Right atrium auricular region (tissue), 2 donors: ENCODE measurements at places on chromosomes 2 and 18. TPM values are rescaled to one million over a fixed set of nuclear protein-coding genes. Genes with fewer than 3 reads are reported as not detected.

CFAP221 gene
- 0.44 TPM for total RNA-seq

GRCh38 chr2:240567137-240567871 is 980 bp upstream of the RNPEPL1 start:
- H3K4me3 ChIP-seq, result peak overlapping the region; percentile 72
- peaks cover 56% of the 10 kb centered on the region for H3K4me1 ChIP-seq
- H3K27me3 ChIP-seq, result no peaks in the 10 kb centered on the region

DNA sequence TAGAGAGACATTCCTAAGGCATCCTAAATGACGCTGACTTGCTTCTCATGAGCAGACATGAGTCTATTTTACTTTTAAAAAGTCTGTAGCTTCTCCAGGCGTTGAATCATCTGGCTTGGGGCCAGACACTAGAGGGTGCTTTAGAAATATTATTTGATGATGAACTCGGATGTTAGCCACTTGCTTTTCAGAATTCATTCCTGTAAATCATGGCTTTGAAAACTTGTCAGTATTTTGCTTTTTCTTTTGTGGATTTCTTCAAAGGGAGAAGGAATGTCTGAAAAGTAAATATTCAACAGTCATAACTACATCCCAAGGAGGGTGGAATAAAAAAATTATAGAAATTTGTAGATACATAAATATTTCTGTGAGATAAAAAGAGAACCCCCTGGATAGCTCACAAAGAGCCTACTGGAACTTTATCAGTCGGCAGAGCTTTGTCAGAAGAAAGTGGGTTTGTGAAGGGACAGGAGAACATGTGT is 370.8 kb downstream of the OSR1 start:
- H3K27me3 ChIP-seq, result no peaks in the 10 kb centered on the region
- no peak overlapping the region for H3K4me3 ChIP-seq
- no peak overlapping the region for H3K27ac ChIP-seq
- DNase-seq, result peak; percentile 90
- H3K4me1 ChIP-seq, result peaks cover 22% of the 10 kb centered on the region
- H3K36me3 ChIP-seq, result no peaks in the 10 kb centered on the region

DNA sequence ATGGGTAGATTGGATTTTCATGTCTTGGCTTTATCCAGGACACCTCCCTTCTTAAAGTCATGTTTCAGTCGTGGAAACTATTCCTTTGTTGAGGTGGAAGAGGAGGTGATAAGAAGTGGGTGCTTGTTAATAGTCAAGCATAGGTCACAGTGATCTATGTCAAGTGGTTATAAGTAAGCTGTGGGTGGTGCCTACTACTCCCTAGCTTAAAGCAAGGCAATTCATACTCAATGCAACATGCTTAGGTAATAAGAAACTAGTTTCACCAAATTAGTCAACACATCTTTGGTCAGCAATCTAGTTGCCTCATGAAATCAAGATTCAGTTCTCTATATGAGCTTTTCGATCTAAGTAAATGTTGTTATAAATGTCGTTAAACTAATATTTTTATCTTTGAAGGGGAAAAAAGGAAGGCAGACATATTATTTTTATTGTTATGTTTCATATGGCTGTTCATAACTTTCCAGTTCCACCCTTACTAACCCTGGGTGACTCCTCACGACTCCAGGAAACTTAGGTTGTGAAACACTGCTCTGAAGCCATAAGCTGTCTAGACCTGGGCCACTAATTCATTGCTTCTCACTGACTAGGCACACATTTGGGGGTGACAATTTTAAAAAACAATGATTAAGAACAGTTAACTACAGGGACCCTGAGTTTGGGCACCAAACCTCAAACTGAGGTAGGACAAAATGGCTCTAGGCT is 5.8 kb upstream of the ABCB11 start:
- no peak for DNase-seq
- no peak overlapping the region for H3K27ac ChIP-seq
- no peaks in the 10 kb centered on the region for H3K36me3 ChIP-seq

EFR3B gene
- 10.8 TPM for total RNA-seq

DNA sequence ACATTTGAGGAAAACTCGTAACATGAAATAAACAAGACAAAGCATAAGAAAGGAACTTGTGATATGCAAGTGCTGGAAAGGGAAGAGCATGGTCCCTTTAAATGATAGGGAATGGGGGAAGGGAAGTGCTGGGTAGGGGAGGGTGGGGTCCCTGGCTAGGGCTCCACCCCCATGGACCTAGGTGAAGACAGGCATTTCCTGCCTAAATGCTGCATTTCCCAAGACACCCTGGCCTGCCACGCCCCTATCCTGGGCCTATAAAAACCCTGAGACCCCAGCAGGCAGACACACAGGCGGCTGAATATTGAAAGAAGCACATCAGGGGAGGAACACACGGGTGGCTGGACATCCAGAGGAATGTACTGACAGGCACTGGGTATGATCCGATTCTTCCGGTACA is 499.9 kb downstream of the ZEB2 start:
- H3K27ac ChIP-seq, result no peak overlapping the region
- no peaks in the 10 kb centered on the region for H3K27me3 ChIP-seq
- DNase-seq, result no peak
- H3K36me3 ChIP-seq, result no peaks in the 10 kb centered on the region

DNA sequence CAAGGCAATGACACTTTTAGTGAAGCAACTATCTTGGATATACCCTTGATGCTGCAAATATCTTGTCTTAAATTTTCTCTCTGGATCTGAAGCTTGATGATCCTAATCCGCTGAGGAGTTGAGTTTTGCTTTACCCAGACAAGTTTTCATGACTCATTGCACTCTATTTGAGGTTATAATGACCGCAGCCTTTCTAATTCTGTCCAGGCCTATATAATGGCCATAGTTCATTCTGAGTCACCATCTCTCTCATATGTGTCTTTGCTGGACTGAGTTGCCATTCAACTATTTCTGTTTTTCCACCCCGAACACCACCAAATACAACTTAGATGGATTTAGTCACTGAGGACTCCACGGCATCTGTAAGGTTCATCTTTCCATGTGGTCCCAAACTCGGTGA is 802.1 kb upstream of the FAM98A start:
- no peaks in the 10 kb centered on the region for H3K4me1 ChIP-seq
- no peaks in the 10 kb centered on the region for H3K27me3 ChIP-seq
- DNase-seq, result no peak
- no peak overlapping the region for H3K4me3 ChIP-seq

- no peaks in the 10 kb centered on the region for H3K27me3 ChIP-seq
- peak overlapping the region; percentile 46 for H3K4me3 ChIP-seq
- H3K27ac ChIP-seq, result no peak overlapping the region
- H3K4me1 ChIP-seq, result peaks cover 14% of the 10 kb centered on the region
Measured at GRCh38 chr2:47520825-47521665, 118.1 kb downstream of the MSH2 start.

GRCh38 chr18:9156604-9157249 is 20.1 kb downstream of the ANKRD12 start:
- no peaks in the 10 kb centered on the region for H3K36me3 ChIP-seq
- H3K4me3 ChIP-seq, result no peak overlapping the region
- DNase-seq, result no peak

DNA sequence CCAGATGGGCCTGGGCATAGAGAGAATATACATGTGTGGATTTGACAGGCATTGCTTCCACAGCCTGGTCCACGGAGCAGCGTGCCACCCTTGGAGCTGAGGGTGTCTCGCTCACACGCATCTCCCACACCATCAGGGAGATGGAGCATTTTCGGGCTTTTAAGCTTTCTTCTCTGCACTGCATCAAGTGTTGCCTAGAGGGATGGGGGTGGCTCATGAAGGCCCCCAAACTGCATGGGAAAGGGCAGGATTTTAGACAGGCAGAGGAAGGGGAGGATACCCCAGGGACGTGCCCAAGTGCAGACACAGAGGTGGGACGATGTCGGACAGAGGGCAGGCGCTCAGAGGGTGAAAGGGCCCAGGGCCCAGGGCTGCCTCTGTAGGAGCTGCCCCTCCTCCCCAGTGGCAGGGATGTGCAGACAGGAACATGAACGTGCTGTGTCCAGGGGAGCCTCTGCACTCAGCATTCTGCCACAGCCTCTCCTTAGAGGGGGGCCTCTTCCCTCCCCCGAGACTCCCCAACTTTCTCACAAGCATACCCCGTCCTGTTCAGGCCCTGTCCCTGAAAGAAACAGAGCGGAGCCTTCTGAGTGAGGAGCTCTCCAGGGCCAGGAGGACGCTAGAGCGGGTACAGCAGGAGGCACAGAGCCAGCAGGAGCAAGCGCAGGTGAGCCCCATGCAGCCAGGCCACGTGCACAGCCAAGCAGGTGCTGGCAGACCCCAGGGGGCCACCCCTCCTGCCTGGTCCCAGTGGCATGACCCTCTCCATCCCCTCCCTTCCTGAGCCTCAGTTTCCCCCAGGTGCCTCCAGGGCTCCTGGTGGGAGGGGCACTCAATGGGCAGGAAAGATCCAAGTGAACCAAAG is 42.9 kb upstream of the SNED1 start:
- DNase-seq, result peak; percentile 43
- no peak overlapping the region for H3K27ac ChIP-seq
- H3K27me3 ChIP-seq, result no peaks in the 10 kb centered on the region
- H3K36me3 ChIP-seq, result no peaks in the 10 kb centered on the region

GRCh38 chr2:109438773-109439389 is 174.9 kb downstream of the SEPTIN10 start:
- no peaks in the 10 kb centered on the region for H3K27me3 ChIP-seq
- DNase-seq, result peak; percentile 68
- H3K27ac ChIP-seq, result peak overlapping the region; percentile 60

GRCh38 chr2:54858021-54858681 is 134.7 kb downstream of the EML6 start:
- H3K4me1 ChIP-seq, result no peaks in the 10 kb centered on the region
- H3K27me3 ChIP-seq, result no peaks in the 10 kb centered on the region
- no peak overlapping the region for H3K27ac ChIP-seq
- DNase-seq, result no peak
- H3K4me3 ChIP-seq, result no peak overlapping the region

- H3K4me1 ChIP-seq, result no peaks in the 10 kb centered on the region
- DNase-seq, result no peak
- no peak overlapping the region for H3K27ac ChIP-seq
- H3K36me3 ChIP-seq, result peaks cover 69% of the 10 kb centered on the region
- H3K4me3 ChIP-seq, result no peak overlapping the region
Measured at GRCh38 chr18:45951016-45951714, 16.0 kb downstream of the EPG5 start.

GRCh38 chr2:24228470-24228869 is 53.6 kb downstream of the FAM228A start:
- peaks cover 5% of the 10 kb centered on the region for H3K36me3 ChIP-seq
- no peak for DNase-seq
- no peak overlapping the region for H3K27ac ChIP-seq

DNA sequence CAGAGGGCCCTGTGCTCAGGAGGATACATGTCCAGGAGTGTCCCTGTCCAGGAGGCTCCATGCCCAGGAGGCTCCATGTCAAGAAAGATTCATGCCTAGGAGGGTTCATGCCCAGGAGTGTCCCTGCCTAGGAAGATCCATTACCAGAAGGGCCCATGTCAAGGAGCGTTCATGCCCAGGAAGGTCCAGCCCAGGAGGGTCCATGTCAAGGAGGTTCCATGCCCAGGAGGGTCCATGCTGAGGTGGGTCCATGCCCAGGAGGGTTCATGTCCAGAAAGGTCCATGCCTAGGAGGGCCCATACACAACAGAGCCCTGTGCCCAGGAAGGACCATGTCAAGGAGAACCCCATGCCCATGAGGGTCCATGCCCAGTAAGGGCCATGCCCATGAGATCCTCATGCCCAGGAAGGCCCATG is 7.0 kb downstream of the GPR35 start:
- no peak for DNase-seq
- no peak overlapping the region for H3K4me3 ChIP-seq
- no peaks in the 10 kb centered on the region for H3K27me3 ChIP-seq
- H3K27ac ChIP-seq, result no peak overlapping the region
- H3K4me1 ChIP-seq, result no peaks in the 10 kb centered on the region

ST8SIA3 gene
- not detected for total RNA-seq

GRCh38 chr2:176166272-176166671 is 9.2 kb downstream of the HOXD3 start:
- H3K27ac ChIP-seq, result no peak overlapping the region
- peaks cover 18% of the 10 kb centered on the region for H3K4me1 ChIP-seq
- no peak overlapping the region for H3K4me3 ChIP-seq
- DNase-seq, result no peak
- H3K27me3 ChIP-seq, result peaks cover 51% of the 10 kb centered on the region

DNA sequence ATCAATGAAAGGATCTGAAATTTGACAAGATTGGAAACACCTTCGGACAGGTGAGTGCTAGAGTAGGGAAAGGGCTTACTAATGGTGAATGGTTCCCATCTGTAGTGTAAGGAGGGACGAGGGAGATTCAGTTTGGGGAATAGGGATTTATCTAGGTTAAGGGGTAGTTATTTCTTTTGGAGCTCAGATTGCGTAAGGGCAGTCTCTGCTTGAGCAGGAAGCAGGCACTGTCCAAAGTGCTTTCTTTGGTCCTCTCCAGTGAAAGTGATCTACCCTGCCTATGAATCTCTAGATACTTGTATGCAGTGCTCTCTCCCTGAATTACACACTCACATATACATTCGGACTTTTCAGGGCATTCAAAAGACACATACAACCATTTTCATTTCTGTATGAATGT is 272.9 kb upstream of the FIGN start:
- H3K4me3 ChIP-seq, result no peak overlapping the region
- no peaks in the 10 kb centered on the region for H3K27me3 ChIP-seq
- no peaks in the 10 kb centered on the region for H3K4me1 ChIP-seq
- DNase-seq, result no peak
- H3K27ac ChIP-seq, result no peak overlapping the region
- H3K36me3 ChIP-seq, result no peaks in the 10 kb centered on the region

- no peak for DNase-seq
- H3K4me3 ChIP-seq, result no peak overlapping the region
- H3K27me3 ChIP-seq, result no peaks in the 10 kb centered on the region
- H3K36me3 ChIP-seq, result peaks cover 8% of the 10 kb centered on the region
- no peaks in the 10 kb centered on the region for H3K4me1 ChIP-seq
Measured at GRCh38 chr2:105821428-105822125, 76.9 kb downstream of the NCK2 start.

DNA sequence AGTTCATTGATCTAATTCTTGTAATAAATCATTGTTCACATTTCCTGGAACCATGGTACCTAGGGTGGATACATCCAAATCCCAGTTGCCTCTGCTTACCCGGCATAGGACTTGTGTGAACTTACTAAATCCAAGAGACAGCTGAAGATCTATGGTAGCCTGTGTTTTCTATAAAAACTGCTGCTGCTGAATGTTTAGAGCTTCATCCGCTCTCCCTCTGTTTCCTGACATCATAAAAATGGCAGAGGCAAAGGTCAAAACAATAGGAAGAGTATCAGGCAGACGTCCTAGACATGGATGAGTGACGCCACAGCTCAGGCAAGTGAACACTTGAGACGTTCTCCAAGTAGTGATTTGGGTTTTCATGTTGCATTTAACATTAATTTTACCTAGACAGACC is 258.3 kb downstream of the ALPK2 start:
- DNase-seq, result no peak
- H3K36me3 ChIP-seq, result peaks cover 50% of the 10 kb centered on the region
- H3K27ac ChIP-seq, result no peak overlapping the region
- no peaks in the 10 kb centered on the region for H3K27me3 ChIP-seq
- no peak overlapping the region for H3K4me3 ChIP-seq

DNA sequence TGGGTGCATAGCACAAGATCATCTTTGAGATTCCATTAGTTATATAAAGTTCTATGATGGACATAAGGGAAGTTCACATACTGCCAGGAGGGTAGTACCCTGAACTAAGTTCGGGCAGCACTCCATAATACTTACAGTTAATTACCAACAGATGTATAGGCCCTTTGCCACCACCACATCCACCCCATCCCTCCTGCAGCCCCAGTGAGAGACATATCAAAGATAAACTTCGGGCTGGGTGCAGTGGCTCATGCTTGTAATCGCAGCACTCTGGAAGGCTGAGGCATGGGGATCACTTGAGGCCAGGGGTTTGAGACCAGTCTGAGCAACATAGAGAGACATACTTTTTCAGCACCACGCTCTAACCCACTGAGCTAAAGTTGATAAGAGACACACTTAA is 46.4 kb upstream of the NPAS2 start:
- no peak overlapping the region for H3K27ac ChIP-seq
- DNase-seq, result no peak
- H3K4me1 ChIP-seq, result no peaks in the 10 kb centered on the region
- no peak overlapping the region for H3K4me3 ChIP-seq
- H3K27me3 ChIP-seq, result no peaks in the 10 kb centered on the region
